ENCODE measurements at places on chromosomes 12 and 14.

DNA sequence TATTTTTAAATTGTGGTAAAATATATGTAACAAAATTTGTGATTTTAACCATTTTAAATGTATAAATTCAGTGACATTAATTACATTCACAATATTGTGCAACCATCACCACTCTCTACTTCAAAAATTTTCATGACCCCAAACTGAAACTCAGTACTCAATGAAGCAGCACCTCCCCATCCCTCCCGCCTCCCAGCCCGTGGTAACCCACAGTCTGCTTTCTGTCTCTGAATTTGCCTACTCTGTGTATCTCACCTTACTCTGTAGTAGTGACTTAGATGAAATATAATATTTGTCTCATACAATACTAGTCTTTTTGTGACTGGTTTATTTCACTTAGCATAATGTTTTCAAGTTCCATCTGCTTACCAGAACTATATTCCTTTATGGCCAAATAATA is 36.2 kb downstream of the EML1 start:
- no peak for DNase-seq

GRCh38 chr14:74437496-74438053 is 11.6 kb upstream of the SYNDIG1L start:
- no peak for DNase-seq

DNA sequence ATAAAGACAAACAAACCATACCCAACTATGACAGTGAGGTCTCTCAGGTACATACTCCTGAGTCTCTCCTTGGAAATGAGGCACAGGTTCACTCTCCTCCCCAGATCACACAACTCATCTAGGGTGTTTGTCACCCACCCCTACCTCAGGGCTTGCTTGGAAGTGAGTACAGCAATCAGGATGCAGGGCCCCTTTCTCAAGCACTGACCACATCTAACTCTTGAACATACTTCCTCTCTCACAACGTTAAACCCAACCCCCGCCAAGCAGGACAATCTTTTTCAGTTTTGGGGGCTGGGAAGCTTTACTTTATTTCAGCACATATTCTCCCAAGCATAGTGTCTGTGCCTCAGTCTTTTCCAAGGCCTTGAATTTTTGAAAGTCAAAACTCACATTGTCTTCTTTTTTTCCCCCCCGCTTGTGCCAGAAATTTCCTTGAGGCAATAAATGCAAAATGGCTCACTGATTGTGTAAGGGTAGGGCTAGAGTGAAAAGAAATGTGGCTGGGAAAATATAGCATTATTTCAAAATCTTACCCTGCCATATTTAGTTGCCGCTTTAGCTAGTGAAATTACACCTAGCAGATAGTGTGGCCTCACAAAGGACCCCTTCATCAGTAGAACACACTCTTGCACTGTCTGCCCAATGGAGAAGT is 2.4 kb upstream of the GPR65 start:
- no peak for DNase-seq

DNA sequence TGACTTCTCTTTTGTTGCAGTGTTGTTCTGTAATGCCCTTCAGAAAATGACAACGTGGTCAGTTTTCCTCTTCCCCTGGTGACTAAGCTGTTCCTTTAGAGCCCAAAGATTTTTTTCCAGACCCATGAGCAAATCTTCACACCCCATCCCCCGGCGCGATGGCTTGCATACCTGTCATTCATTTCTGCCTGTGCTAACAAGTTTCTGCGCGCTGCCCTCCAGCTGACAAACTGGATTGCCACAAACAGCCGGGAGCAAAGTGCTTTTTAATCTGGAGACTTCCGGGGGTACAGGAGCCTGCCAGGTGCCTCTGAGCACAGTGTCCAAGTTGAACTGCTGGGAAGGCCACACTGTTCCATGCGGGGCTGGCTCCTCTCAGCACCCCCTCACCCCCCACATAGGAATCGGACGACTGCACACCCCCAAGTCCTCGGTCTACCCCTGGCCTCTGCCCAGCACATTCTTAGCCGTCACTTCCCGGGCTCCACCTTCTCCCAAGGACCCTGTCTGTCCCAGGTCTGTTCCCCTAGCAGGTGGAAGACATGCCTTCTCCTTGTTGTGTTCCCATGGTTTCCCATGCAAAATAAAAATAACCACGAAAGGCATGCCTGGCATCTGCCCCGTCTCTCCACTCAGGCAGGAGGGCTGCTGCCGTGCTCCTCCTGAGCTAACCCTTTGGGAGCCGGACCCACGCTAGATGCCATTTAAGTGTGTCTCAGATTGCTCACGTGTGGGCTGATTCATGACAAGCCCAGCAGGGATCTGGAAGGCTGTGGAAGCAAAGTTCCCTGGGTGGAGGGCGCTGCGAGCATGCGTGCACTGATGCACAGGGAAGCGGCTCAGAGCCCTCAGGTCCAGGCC is 14.1 kb downstream of the RILPL1 start:
- DNase-seq, result peak; percentile 51

DNA sequence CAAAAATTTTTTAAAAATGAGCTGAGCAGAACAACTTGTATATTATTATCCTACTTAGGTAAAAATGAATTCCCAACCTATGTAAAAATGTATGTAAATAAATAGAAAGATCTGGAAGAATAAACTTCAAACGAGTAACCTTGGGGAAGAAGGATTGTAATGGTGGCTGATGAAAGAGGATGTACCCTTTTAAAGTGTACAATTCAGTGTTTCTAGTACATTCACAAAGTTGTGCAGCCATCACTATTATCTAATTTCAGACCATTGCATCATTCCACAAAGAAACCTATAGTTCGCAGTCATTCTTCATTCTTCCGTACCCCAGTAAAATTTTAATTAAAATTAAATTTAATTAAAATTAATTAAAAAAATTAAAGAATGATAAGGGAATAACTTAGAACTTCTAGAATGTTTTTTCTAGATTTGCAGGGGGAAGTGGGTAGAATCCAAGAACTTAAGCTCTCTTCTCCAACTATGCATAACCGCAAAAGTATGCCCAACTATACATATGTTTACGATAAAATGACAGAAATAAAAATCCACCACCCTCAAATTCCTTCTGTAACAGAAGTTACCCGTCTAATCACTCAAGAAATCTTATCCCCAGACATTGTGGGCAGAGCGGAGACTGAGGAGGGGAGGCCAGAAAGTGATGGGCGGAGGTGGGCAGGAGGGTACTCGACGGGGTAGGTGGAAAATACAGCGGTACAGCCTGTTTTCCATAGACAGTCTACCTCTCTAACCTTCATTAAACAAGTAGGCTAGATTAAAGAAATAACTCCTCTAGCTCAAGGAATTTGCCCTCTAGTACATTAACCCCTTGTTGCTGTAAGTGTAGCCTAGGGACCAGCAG is 921 bp downstream of the DEPDC4 start:
- no peak for DNase-seq

- no peak for DNase-seq
These were observed 122.1 kb downstream of the CALM1 start for GRCh38 chr14:90518941-90519256.

DNA sequence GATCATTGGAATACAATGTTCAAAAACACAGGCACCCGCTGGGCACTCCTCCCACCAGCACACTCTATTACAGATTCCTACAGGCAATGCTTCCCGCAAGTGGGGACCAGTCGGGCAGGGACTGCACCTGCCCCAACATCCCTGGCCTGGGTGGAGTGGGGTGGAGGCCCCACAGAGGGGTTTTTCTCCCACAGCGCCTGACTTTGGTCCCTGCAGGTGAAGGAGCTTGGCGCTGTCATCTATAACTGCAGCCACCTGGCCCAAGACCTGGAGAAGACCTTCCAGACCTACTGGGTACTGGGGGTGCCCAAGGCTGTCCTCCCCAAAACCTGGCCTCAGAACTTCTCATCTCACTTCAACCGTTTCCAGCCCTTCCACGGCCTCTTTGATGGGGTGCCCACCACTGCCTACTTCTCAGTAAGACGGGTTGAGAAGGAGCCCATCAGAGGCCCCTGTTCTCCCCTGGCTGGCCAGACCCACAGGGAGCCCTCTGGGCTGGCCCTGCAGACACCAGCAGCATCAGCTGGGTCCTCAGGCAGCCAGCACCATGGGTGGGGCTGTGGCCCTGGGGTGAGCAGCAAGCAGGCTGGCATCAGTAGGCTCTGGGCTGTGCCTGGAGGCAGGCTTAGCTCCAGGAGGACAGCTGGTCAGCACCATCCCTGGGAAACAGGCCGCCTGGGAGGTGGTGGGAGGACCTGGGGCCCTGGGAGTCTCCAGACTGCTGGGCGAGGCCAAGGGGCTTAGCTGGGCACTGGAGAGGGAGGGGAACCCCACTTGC is 6.0 kb downstream of the PLD4 start:
- DNase-seq, result no peak

- no peak for DNase-seq
These were observed 249.5 kb upstream of the CLEC14A start for GRCh38 chr14:38505221-38505972.

DNA sequence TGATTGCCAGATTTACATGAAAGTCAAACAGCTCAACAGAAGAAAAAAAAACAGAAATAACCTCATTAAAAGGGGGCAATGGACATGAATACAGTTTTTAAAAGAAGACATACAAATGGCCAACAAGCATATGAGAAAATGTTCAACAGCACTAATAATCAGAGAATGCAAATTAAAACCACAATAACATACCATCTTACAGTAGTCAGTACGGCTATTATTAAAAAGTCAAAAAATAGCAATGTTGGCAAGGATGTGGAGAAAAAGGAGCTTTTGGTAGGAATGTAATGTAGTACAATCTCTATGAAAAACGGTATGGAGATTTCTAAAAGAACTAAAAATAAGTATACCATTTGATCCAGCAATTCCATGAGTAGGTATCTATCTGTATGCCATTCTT is 272.1 kb downstream of the CEP128 start:
- no peak for DNase-seq

GRCh38 chr14:75631453-75631831 is 29.2 kb downstream of the ERG28 start:
- no peak for DNase-seq

- DNase-seq, result peak; percentile 50
These were observed 91.6 kb downstream of the DHRS2 start for GRCh38 chr14:23727566-23728335.

GRCh38 chr14:89519040-89519439 is 102.0 kb upstream of the FOXN3 start:
- no peak for DNase-seq

- peak; percentile 78 for DNase-seq
These were observed 99.1 kb upstream of the NAP1L1 start for GRCh38 chr12:76183459-76184186.

DNA sequence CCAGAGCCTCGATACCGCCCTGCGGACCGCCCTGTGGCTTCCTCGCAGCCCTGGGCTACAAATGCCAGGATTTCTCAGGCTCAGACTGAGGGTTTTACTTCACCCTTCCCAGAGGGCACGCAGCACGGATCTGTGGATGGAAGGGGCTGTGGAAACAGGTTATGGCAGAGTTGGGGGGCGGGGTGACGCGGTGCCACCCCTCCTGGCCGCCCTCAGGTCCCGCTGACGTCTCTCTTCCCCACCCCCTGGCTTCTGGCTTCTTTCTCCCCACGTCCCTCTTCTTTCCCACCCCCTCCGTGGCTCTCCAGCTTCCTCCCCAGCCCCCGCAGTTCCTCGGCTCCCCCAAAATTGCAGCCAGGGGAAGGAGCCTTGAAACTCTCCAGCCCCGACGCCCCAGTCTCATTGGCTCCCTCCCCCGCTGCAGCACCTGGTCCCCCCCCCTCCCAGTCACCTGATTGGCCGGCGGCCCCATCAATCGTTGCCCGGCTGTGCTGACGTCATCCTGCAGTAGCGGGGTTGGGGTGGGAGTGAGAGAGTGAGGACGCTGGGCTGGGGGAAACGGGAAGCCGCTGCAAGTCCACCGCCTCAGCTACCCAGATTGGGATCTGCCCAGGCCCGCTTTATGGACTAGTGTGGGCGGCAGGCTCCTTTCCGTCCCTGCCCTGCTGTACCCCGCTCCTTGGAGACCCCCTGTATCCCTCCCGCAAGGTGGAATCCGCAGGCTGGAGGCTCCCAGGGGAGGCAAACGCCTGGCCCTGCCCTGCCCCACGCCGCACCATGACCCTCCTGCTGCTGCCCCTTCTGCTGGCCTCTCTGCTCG is at the start of gene CLSTN3:
Gene CLSTN3, plus strand, starts transcription at position 500 of the 820 bp plus-strand sequence. Its CDS starts 278 bp downstream, at position 778.
- peak; percentile 100 for DNase-seq

- no peak for DNase-seq
These were observed 25.0 kb upstream of the DHRS7 start for GRCh38 chr14:60189923-60190840.

GRCh38 chr12:130041983-130042812 is 120.1 kb upstream of the FZD10 start:
- DNase-seq, result no peak

GRCh38 chr12:117854339-117855012 is 114.3 kb downstream of the KSR2 start:
- no peak for DNase-seq

GRCh38 chr12:131390412-131391334 is 320.2 kb upstream of the SFSWAP start:
- DNase-seq, result peak; percentile 30

DNA sequence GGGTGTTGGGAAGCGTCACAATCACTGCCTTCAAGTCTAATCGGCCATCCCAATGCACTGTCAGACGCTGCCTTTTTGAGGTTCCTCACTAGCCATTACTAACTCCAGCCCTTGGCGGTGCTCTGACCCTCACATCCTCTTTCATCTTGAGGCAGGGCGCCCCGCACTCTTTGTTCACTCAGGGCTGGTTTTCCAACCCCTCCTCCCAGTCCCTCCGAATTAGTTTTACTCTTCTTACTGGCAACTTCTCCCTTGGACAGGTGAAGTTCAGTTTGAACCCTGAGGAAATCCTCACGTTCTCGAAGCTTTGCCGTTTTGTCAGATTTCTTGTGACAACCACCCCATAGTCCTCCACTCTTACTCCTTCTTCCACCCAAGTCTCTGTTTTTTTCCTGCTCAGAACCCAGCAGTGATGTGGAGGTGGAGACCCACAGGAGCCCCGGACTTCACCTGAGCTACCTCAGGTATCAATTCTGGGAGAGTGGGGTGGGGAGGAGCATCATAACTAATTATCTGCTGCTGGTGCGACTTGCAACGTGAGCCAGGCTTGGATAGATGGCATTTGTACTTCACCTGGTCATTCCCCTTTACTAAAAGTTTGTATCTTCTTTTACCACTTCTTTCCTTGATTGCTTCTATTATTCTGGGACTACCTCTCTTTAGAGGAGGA is 757 bp downstream of the ZC3H10 start:
- no peak for DNase-seq

- no peak for DNase-seq
These were observed 94.7 kb downstream of the ERGIC2 start for GRCh38 chr12:29286081-29286790.
